ENCODE measurements at places on chromosomes 5 and 9. TPM values are rescaled to one million over a fixed set of nuclear protein-coding genes. Genes with fewer than 3 reads are reported as not detected.

DNA sequence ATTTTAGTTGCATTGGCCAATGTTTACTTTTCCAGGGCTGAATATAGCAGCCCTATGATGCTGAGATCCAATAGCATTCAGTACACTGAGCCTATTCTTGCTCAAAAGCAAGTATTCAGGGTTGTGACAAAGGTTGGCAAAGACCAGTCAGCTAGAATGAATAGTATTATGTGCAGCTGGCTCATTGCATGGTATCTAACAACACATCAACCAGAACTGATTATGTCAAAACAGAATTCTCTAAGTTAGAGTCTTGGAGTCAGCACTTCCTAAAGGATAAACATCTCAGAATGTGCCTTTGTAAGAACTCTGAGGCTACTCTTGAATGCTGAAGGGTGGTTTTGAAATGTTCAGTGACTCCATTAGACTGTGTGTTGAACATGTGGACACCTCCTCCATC lies 774.5 kb upstream of the RGMB start:
- H3K27ac ChIP-seq: no peak overlapping the region
- peaks cover 3% of the 10 kb centered on the region for H3K36me3 ChIP-seq
- no peaks in the 10 kb centered on the region for H3K27me3 ChIP-seq
- H3K4me3 ChIP-seq: no peak overlapping the region
- DNase-seq: no peak

DNA sequence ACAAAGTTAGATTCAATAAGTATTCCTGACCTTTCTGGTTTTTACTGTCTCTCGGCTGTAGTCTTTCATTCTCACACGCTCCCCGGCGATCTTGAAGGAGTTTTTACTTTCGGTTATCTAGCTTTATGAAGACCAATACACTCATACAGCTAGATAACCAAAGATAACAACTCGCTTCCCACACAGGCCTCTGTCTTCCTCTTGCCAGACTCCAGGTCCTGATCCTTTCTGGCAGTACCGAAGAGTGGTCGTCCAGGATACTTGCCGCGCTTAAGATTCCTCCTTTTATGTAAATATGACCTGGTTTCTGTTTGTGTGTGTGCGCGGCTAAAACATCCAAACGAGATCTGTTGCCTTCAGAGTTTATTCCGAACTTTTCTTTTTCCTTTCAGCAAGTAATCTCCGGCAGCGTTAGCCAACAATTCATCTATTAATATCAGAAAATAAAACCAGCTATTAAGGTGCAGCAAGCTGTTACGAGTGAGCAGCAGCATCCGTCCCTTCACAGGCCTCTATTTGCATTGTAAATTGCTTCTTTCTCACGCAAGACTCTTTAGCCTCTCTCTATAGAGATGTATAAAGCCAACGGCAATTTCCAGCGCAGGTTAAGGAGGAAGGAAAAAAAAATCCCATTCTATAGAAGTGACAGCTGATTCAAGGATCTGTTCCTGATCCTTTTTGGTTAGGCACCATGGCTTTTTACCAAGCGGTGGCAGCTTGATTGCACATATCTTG lies 216.1 kb downstream of the MEF2C start:
- no peaks in the 10 kb centered on the region for H3K36me3 ChIP-seq
- peaks cover 97% of the 10 kb centered on the region for H3K27me3 ChIP-seq
- DNase-seq: no peak
- H3K27ac ChIP-seq: no peak overlapping the region
- H3K4me3 ChIP-seq: no peak overlapping the region

Gene MARCHF11
- 0.19 TPM for total RNA-seq

Gene TAF1L
- total RNA-seq: not detected

DNA sequence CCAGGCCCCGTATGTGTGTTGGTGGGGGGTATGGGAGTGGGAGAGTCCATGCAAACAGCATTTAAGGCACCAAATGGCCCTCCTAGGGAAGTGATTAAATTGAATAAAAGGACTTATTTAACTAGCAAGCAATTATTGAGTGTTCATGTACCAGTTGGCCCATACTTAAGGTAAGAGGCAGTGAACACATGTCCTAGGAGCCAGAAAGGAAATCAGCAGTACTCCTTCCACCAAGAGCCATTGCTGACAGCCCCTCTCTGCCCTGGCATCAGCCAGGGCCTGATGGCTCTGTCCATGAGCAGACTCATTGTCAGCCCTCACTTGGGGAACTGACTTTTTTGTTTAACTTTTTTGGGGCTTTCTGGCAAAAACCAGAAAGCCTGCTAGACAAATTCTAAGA lies 10.4 kb upstream of the SHROOM1 start:
- H3K27me3 ChIP-seq: no peaks in the 10 kb centered on the region
- no peak overlapping the region for H3K27ac ChIP-seq
- no peaks in the 10 kb centered on the region for H3K4me1 ChIP-seq
- no peak for DNase-seq
- no peak overlapping the region for H3K4me3 ChIP-seq
- H3K36me3 ChIP-seq: no peaks in the 10 kb centered on the region

Gene AGXT2
- total RNA-seq: not detected

DNA sequence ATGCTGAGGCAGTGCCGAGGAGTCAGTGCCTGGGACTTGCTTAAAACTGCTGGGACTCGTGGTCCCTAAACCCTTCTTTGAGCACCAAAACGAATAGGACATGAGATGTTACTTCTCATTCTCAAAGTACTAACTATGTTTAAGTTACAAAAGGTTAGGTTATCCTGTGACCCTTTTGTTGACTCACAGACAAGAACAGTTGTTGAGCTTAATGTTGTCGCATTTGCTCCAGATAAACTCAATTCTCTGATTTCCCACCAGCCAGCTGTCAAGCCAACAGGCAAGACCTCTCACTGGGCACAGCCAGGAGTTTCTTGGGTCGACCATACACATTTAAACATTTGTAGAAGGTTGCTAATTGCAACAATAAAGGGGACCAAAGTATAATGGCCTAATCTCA lies 249.4 kb downstream of the ADAMTSL1 start:
- no peaks in the 10 kb centered on the region for H3K4me1 ChIP-seq
- no peak for DNase-seq
- H3K27me3 ChIP-seq: no peaks in the 10 kb centered on the region
- H3K4me3 ChIP-seq: no peak overlapping the region
- no peaks in the 10 kb centered on the region for H3K36me3 ChIP-seq

Gene SPOCK1
- 16.5 TPM for total RNA-seq

DNA sequence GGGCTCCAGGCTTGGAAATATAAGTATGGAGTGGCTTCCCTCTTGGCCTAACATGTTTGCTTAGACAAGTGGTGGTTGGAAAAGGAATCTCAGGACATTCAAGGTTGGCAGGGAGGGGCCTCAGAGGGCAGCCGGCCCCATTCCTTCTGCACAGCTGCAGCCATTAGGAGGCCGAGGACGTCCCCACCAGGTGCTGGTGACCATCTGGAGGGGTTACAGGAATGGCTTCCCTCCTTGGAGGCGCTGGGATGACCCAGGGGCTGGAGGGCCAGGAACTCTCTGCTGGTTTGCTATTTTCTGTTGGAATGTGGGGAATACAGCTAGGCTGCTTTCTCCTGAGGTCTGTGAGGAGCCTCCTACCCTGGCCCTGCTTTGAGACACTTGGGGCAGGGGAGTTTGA lies 18.5 kb downstream of the STC2 start:
- H3K36me3 ChIP-seq: no peaks in the 10 kb centered on the region
- H3K4me3 ChIP-seq: no peak overlapping the region

DNA sequence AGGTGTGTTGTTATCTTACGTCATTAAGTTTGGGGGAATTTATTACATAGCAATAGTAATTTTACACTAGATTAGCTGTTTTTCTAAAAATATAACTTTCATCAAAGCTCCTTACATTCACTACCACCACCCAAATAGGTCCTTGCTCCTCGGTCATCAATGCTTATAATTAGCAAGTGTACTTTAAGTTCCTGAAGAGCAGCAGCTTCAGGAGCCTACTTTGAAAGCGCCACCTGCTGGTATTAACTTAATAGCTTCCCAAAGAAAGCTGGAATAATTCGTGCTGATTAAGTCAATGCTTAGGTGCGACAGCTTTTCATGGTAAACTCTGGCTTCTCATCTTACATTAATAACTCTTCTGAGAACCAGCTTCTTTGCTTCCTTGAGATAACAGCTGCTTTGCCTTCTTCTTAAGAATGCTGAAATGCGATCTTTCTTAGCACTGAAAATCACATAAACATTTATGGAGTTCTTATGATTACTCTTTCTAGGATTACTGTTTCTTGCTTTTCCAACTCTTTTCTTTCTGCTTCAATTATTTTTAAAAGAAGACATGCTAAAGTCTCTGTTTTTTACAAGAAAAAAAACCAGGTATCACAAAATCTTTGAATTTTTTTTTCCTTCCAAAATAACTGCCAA lies 10.0 kb upstream of the C5 start:
- no peaks in the 10 kb centered on the region for H3K27me3 ChIP-seq
- H3K4me1 ChIP-seq: no peaks in the 10 kb centered on the region
- peak; percentile 35 for DNase-seq

Gene HAVCR2
- 4.5 TPM for total RNA-seq

GRCh38 chr9:28539434-28540070 lies 966.3 kb upstream of the C9orf72 start:
- H3K4me3 ChIP-seq: no peak overlapping the region
- no peak for DNase-seq
- no peaks in the 10 kb centered on the region for H3K36me3 ChIP-seq
- H3K27me3 ChIP-seq: no peaks in the 10 kb centered on the region
- H3K27ac ChIP-seq: no peak overlapping the region

Gene MAT2B
- total RNA-seq: 17.3 TPM

Gene FSD1L
- 1.5 TPM for total RNA-seq

GRCh38 chr9:4258320-4259090 lies 41.4 kb downstream of the GLIS3 start:
- DNase-seq: no peak
- H3K4me3 ChIP-seq: no peak overlapping the region
- no peaks in the 10 kb centered on the region for H3K27me3 ChIP-seq
- H3K36me3 ChIP-seq: no peaks in the 10 kb centered on the region
- H3K4me1 ChIP-seq: peaks cover 8% of the 10 kb centered on the region

GRCh38 chr5:89034588-89034987 lies 151.6 kb upstream of the MEF2C start:
- H3K36me3 ChIP-seq: no peaks in the 10 kb centered on the region
- no peak for DNase-seq
- no peaks in the 10 kb centered on the region for H3K4me1 ChIP-seq
- no peak overlapping the region for H3K27ac ChIP-seq
- H3K4me3 ChIP-seq: no peak overlapping the region

DNA sequence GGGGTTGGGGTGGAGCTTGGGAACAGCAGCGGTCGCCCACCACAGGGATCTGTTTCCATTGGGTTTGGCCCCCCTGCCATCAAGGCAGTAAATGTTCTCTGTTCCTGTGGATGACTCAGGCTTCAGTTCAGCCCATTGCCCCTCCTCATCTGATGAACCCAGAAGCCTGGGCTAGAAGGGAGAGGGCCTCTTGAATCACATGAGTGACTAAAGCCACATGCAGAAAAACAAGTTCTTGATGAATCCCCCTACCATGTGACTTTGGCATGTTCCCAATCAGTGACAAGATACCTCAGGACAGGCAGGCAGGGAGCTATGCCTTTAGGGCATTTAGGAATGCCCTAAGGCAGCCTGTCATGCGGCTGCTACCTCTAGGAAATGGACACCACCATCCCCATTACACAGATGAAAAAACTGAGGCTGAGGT lies 2.5 kb downstream of the SH3PXD2B start:
- H3K4me3 ChIP-seq: no peak overlapping the region
- no peak overlapping the region for H3K27ac ChIP-seq
- no peaks in the 10 kb centered on the region for H3K36me3 ChIP-seq
- no peak for DNase-seq
- no peaks in the 10 kb centered on the region for H3K27me3 ChIP-seq

DNA sequence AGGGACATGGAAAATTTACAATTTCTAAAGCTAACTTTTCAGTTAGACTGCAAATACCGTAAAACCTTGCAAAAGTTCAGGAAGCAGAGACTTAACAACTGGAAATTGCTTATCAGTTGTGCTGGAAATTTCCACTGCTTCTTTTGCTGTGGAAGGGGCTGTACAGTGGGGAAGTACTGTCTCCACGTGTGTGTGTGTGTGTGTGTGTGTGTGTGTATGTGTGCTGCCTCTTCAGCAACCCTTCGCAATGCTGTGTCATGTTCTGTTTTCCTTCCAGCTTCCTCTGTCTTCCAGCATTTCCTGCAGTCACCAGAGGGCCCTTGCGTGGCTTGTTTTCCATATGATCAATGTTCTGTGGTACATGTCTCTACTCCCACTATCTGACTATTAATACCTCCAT lies 87.5 kb upstream of the RANBP3L start:
- no peaks in the 10 kb centered on the region for H3K4me1 ChIP-seq
- no peak overlapping the region for H3K27ac ChIP-seq
- H3K27me3 ChIP-seq: no peaks in the 10 kb centered on the region
- DNase-seq: no peak

GRCh38 chr5:33997331-33997983 lies 10.4 kb downstream of the AMACR start:
- no peaks in the 10 kb centered on the region for H3K27me3 ChIP-seq
- H3K4me1 ChIP-seq: peaks cover 5% of the 10 kb centered on the region

DNA sequence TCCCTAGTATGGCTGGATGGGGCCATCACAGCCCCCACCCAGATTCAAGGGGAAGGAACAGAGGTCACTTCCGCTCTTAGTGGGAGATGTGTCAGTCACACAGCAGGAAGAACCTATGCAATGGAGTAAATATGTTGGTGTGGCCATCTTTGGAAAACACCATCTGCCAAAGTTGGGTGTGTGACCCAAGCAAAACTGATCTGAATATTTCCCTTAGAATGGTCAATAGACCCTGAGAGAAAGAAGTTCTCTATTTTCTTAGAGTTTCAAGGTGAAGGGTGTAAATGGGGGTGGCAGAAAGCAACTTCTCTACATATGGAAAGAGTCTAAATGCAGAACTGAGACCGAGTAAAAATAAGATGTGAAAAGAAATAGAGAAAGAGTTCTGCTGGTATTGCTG lies 212.7 kb downstream of the ESM1 start:
- no peak overlapping the region for H3K27ac ChIP-seq
- H3K4me3 ChIP-seq: no peak overlapping the region
- no peaks in the 10 kb centered on the region for H3K4me1 ChIP-seq
- DNase-seq: no peak
- H3K27me3 ChIP-seq: no peaks in the 10 kb centered on the region

DNA sequence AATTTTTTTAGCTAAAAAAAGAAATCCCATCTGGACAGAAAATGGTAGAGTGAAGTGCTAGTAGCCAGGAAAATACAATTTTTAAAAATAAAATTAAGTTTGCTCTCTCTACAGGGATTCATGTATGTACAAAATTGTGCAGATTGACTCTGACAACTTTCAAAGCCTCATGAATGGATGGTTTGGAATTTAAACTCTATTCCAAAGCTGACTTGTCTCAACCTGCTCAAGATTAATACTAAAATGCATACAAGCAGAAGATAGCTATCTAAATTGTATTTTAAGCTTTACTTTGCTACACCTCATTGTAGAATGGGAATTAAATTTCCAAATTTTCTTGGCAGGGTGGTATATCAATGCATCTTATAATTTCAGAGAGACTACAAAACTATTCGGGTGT lies 257.6 kb downstream of the RFX3 start:
- no peaks in the 10 kb centered on the region for H3K36me3 ChIP-seq
- no peak overlapping the region for H3K27ac ChIP-seq
- no peak overlapping the region for H3K4me3 ChIP-seq
- no peaks in the 10 kb centered on the region for H3K4me1 ChIP-seq

Measured in pancreas (tissue), 10 donors.